ENCODE measurements at places on chromosomes 4 and X. TPM values are rescaled to one million over a fixed set of nuclear protein-coding genes. Genes with fewer than 3 reads are reported as not detected.

Gene SLITRK4
- 3.2 TPM for total RNA-seq

Gene FAT1
- 47.1 TPM for total RNA-seq

Gene ARMCX2
- total RNA-seq = 30.2 TPM

- no peaks in the 10 kb centered on the region for H3K4me1 ChIP-seq
- no peak for DNase-seq
- H3K36me3 ChIP-seq = no peaks in the 10 kb centered on the region
- H3K27ac ChIP-seq = no peak overlapping the region
- H3K27me3 ChIP-seq = no peaks in the 10 kb centered on the region
Observed at GRCh38 chr4:98747393-98748091, 89.1 kb upstream of the TSPAN5 start.

DNA sequence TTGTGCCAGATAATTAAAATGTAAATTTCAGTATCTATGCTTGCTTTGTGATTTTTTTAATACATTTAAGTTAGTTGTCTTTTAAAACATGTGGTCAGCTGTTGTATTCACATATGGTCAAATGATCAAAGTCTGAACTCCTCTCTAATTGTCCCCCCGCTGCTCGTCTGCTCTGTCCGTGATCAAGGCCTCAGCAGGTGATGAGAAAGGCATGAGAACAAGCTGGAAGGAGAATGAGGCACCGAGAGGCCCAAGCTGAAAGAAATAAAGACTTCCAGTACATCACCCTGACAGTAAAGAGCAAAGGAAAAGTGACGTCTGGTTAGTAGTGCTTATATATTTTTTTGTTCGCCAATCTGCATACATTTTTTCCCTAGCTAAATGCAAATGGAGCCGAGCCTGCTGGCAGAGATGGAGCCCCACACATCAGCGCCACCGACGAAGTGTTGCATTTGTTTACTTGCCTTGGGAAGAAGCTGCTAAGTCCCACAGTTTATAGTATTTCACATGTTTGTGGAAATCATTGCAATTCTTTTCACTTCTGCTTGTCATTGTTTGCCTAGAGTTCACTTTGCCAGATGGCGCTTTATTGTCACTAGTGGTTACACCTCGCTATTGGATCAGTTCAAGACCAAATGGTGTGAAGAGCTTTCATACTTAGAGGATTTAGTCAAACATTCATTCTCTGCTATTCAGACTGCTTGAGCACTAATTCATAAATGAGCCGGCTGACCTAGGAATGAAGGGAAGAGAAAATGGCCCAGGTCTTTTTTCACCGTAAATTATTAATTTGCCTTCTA is 181.5 kb downstream of the ZIC3 start:
- H3K27me3 ChIP-seq = no peaks in the 10 kb centered on the region
- H3K4me1 ChIP-seq = no peaks in the 10 kb centered on the region
- H3K27ac ChIP-seq = no peak overlapping the region
- H3K4me3 ChIP-seq = no peak overlapping the region
